AG08395 (cell line): ENCODE measurements at places on chromosomes 3 and 15.
A peak's percentile ranks its signal among the peaks of the same experiment; 100 is the strongest.

DNA sequence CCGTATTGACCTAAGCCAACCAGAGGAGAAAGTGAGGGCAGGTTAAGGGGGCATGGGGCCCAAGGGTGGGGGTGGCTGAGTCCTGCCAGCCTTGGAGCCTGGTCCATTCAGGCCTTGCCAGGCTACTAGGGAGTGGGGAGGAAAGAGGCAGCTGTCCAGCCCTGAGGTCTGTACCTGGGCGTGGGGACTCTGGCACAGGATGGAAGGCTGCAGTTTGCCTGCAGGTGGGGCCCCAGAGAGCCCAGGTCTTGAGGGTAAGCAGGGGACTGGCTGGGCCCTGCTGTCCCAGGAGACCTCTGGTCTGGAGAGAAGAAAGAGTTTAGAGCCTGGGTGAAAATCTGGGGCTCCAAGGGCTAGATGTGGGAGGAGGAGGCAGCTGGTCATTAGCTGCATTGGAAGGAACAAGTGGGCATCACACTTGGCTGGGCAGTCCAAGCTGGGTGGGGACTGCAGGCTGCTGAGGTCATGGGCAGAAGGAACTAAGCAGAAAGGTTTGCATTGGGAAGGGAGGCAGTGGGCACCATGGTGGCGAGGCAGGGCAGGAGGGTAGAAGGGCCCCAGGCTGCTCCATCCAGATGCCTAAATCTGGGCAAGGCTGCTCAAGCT is 108.4 kb downstream of the OXNAD1 start:
- no peak for DNase-seq

- DNase-seq = no peak
Observed at GRCh38 chr3:13593615-13594014, 44.7 kb downstream of the FBLN2 start.

DNA sequence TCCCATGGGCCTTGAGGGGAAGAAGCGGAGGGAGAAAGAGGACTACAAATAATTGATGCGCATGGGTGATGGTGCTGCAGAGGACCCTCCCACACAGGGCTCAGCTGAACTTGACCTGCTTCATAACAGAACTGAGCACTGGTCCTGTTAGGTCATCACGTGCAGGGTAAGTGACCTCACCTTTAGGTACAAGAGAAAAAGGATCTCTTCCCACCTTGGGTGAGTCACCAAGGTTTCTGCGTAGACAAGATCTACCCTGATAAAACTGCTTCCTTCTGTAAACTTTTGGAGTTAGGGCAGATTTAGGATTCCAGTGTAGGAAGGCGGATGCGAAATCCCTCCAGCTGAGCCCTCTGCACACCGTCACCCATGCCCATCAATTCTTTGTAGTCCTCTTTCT is 67.1 kb downstream of the FEM1B start:
- no peak for DNase-seq

DNA sequence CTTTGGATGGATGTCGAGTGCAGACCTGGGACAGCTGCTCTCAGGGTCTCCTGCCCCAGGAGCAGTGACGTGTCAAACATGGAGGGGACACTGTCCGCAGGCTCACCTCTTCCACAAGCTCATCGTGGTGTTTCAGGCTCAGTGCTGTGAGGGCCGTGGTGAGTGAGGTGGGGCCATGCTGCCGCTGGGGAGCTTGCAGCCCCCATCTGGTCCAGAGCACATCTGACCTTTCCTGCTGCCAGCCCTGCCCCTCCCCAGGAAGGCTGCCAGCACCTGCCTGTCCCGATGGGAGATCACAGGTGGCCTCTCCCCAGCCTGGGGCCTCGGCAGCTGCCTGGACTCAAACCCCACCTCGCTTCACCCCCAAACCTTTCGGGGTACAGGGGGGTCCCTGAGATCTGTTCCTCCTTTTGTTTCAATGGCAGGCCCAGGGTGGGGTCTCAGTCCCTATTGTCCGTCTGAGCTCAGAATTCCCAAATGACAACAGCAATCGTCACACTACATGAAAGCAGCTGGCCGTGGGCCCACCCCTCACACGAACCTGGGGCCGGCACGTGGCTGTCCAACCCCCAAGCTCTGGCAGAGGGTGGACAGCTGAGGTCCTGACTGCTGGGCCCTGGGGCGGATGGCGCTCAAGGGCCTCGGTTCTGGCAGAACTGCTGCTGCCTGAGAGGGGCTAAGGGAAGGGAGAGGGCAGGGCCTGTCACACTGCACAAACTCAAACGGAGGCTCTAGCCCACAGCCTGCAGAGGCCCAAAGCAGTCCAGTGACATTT is 65.0 kb upstream of the RPL32 start:
- no peak for DNase-seq

DNA sequence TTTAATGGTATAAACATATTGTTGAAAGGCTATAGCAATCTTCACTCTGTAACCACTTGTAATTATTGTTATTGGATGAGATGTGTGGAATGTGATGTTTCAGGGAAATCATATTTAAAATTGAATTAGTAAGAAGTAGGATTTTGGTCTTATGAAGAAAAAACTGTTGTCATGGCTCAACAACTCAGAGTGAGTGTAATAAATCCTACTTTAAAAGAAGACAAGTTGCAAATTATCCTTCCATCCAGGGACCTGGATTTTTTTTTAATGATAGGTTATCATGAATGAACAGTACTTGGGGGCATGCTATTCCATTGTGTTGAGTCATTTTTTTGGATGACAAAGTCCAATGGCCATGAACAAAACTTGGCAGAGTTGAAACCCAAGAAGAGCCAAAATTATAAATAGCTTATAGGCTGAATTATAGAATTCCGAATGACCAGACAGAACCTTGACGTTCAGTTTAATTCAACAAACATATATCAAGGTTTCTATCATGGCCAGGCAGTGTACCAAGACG is 625.5 kb upstream of the ZNF717 start:
- peak; percentile 9 for DNase-seq

- DNase-seq = peak; percentile 46
Observed at GRCh38 chr3:141680620-141681389, 57.3 kb upstream of the RNF7 start.

GRCh38 chr3:147652651-147653366 is 243.6 kb downstream of the ZIC1 start:
- no peak for DNase-seq

DNA sequence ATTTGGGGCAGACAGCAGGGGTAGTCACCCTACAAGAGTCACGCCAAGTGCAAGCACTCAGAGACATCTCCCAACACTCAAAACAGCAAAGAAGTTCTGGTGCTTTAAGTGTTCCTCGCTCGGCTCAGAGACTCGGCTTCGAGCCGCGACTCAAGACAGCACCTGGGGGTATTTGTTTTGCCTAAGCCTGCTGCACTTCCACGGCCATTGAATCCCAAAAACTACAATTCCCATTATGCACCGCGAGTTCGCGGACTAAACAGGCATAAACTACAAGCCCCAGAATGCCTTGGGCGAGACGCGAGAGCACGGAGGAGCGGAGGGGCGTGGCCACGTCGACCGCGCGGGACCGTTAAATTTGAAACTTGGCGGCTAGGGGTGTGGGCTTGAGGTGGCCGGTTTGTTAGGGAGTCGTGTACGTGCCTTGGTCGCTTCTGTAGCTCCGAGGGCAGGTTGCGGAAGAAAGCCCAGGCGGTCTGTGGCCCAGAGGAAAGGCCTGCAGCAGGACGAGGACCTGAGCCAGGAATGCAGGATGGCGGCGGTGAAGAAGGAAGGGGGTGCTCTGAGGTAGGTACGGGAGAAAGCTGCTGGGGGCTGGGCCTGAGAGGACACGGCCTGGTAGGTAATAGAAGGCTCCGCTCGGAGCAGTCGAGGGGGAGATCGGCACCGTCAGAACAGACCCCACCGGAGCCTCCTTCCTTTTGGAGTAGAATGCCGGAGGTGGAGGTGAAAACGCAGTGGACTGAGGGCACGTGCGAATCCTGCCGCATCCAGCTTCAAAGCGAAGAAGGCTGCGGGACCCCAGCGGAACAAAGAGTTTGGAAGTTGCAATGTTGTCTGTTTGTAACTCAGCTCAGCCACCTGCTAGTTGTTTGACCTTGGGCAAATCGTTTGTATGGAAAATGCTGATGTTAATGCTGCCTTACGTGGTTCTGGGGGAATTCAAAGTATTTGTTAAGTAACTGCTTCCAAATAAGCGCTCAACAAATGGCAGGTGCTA is at the start of gene BUB1B:
BUB1B (plus strand) TSS at position 381 of the 1,000 bp plus-strand sequence; CDS start at position 533, 152 bp downstream.
- peak; percentile 98 for DNase-seq

- peak; percentile 54 for DNase-seq
Observed at GRCh38 chr3:158789592-158789991, 12.3 kb upstream of the MFSD1 start.
